ENCODE measurements at places on chromosomes 2 and 18.
A peak's percentile ranks its signal among the peaks of the same experiment; 100 is the strongest.

GRCh38 chr18:24009651-24010333 is 4.8 kb upstream of the TTC39C start:
- DNase-seq = no peak

GRCh38 chr2:220575963-220576362 is 948.5 kb downstream of the SLC4A3 start:
- DNase-seq = no peak

GRCh38 chr2:40260437-40260836 is 191.5 kb downstream of the SLC8A1 start:
- DNase-seq = no peak

DNA sequence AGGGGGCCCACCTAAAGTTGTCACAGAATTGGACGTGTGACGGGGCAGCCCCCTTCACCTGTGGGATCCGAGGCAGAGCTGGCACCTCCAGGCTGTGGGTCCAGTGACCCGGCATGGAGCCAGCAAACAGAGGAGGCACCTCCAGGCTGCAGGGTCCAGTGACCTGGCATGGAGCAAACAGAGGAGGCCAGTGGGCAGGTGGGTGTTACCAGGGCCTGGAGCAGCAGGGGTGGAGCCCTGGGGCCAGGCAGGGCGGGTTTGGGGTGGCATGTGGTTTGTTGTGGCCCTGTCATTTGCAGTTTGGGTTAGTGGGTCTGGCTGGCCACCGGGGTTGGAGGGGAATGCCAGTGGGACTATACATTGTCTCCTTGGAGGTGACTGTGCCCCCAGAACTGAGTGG is 68.2 kb downstream of the HPCAL1 start:
- no peak for DNase-seq

- DNase-seq = no peak
Measured at GRCh38 chr18:28075501-28075900, 101.4 kb downstream of the CDH2 start.

DNA sequence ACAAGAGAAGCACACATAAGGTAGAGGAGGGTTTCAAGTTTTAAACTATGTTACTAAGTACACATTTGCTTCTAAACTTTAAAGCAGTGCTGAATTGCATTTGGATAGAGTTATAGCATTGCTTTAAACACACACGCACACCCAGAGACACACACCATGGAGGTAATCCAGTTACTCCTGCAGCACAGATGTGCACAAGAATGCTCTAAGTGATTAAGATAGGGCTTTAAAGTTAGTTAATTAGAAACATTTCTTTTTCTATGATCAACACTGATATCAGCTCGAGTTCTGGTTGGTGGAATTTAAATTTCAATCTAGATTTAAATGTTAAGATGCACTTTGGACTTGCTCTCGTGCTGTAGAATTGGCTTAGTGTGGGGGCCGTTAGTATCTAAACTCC is 492.3 kb downstream of the ZEB2 start:
- DNase-seq = no peak

DNA sequence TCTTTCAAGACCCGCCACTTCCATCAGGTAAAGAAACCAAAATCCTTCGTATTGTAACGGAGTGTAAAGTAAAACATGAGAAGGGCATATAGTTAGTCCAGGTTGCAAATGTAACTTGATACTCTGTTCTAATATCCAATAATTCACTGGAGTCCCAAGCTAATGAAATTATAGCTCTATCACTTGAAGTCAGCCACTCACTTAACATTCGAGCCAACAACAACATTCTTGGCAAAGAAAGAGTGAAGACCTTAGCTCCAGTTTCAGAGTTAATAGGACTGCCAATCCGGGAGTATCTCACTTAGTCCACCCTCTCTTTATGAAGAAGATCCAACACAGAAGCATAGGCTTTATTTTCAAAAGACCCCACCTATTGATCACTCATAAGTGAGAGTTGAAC is 298.0 kb upstream of the SOX11 start:
- DNase-seq = no peak

- no peak for DNase-seq
Measured at GRCh38 chr18:10688766-10689165, 162.9 kb downstream of the NAPG start.

DNA sequence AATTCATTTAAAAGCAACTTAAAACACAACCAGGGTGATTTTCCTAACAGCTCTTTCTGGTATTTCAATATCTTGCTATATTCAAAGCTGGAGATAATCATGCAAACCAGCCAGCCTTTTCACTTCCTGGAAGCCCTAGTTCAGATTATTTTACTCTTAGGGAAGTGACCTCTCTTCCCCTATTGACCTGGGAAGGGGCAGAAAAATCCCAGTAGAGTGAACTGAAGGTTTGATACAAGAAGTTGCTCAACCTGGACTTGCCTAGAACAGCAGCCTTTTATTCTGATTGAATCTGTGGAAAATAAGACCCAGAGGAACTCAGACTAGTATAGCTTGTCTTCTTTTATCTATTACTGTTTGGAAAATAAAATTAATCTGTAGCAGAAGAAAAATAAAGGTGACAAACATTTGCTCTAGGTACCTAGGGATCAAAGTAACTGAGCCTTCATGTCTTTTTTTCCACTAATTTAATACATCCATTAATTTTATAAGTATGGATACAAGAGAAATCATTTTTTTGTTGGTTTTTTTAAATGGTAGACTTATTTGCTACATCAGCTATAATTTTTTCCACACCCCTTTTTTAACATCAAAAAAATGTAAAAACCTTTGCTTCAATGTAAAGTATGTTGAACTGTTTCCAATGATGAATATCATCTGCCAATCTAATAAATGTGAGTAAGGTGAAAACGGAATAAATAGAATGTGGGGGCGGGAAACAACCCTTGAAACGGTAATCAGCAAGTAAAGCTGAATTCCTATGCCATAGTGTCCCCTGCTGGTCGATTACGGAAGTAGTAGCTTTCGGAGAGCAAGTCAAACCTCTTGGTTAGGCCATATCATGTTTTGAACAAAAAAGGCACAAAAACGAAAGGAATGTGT is 629.9 kb downstream of the NRXN1 start:
- peak; percentile 11 for DNase-seq

DNA sequence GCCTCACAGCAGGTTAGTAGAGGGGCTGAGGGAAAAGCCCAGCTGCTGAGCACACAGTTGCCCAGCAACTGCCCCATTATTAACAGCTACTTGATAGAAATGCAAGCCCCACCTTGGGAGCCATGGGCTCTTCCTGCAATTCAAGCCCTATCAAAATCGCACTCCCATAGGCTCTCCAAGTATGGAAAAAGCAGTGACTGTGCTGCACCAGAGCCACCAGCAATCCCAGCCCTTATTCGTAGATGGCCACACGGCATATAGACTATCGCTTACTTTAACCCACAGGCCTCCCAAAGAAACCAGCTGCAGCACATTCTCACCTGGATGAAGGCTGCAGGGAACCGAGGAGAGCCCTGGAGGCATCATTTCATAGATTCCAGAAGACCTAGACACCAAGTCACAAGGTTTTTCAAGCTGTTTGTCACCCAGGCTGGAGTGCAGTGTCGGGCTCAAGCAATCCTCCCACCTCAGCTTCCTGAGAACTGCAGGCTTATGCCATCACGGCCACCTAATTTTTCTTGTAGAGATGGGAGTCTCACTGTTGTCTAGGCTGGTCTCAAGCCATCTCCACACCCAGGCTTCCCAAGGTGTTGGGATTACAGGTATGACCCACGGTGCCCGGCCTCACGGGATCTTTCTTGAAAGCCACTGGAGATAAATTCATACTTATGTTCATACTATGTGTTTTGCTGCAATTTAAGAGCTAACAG is 11.3 kb downstream of the NCL start:
- DNase-seq = no peak

DNA sequence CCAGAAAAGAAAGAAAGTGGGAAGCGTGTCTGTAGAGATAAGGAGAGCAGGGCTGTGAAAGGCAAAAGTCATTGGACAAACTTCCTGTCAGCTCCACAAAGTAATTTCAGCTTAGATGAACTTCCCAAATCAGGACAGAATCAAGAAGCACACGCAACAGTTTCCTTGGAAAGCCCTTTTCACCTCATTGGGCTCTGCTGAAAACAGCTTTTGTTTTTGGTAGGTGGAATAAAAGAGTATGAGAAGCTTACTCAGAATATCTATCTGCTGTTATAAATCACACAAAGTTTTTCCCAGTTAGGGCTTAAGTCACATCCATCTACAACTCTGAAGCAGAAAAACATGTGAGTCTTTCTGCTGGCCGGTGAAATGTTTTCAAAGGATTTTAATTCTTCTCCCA is 42.4 kb upstream of the EFEMP1 start:
- no peak for DNase-seq

- no peak for DNase-seq
Measured at GRCh38 chr2:24861500-24861899, 58.5 kb downstream of the ADCY3 start.

GRCh38 chr2:177429688-177430325 is 37.2 kb downstream of the AGPS start:
- no peak for DNase-seq

Measured in caudate nucleus (tissue), 63 donors.